ENCODE measurements at places on chromosomes 7 and 10.

DNA sequence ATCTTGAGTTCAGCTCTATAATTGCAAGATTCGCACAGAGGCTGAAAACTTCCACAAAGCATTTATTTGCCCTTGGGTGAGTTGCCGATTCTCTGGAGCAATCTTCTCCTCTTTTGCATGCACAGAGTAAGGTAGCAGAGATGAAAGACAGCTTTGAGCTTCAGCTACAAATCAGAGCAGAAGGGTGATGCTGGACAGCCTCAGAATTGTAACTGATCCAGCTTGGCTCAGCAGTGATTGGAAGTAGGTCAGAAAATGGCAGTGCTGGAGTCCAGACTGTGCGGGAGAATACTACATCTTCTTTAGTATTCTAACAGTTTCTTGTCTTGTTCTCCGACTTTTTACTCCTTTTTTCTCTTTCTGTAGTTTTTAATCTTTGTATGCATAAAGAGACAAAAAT is 55.4 kb upstream of the CDC14C start:
- DNase-seq, result no peak

GRCh38 chr10:119980956-119981750 is 88.6 kb downstream of the SEC23IP start:
- no peak for DNase-seq

DNA sequence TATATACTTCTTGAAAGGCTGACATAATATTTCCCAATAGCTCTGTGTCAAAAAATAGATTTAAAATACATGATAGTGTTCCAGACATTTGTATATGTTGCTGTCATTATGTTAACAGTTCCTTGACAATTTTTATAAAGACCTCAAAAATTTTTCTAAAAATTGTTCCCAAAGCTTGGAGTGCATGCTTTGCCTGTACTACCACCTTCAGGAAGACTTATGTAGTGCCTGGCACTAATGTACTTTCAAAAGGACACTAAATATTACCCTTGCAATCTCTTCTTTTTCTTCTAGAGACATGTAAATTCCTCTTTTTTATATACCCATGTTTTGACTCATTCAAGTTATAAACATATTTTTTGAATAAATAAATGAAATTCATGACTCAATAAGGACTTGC is 48.0 kb upstream of the SP8 start:
- no peak for DNase-seq

DNA sequence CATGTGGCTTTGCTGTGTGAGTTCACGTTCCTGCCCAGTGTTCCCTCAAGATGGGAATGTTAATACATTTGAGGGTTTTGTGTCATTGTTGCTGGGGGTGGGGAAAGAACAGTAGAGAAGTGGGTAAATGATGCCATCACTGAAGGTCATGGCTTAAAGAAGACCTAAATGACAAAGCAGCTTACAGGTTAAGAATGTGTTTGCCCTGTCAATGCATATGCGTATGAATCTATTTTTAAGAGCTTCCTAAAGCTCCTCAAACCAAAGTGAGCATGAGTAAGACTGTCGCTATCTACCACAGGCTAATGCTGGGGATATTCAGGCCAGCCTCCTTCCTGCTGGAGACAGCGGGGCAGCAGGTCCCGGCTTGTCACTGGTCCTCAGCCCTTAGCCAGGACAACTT is 162.9 kb downstream of the CREB5 start:
- DNase-seq, result no peak

GRCh38 chr7:101882005-101882421 is 64.6 kb downstream of the CUX1 start:
- no peak for DNase-seq

- no peak for DNase-seq
Observed at GRCh38 chr10:71719042-71719441, 536 bp downstream of the C10orf105 start.

- DNase-seq, result no peak
Observed at GRCh38 chr7:97011536-97012364, 6.4 kb downstream of the DLX6 start.

DNA sequence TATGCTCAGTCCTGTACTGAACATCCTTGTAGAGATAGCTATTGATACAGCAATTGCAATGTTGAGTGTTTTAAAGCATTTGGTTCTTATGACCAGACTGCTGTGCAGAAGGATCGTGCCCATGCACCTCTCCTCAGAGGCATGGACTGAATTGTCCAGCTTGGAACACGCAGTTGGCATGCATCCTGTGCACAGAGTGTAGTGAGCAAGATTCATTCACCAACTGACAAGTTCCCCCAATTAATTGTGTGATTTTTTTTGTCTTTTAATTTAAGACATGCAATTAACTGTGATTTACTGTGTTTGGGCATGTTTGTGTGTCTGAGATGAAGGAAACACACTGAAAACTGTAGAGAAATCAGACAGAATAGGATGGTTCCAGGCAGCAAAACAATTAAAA is 323.7 kb downstream of the CDK14 start:
- DNase-seq, result no peak

GRCh38 chr10:55870186-55870585 is 490.9 kb downstream of the ZWINT start:
- no peak for DNase-seq
